ENCODE measurements at places on chromosomes 3 and 15.

DNA sequence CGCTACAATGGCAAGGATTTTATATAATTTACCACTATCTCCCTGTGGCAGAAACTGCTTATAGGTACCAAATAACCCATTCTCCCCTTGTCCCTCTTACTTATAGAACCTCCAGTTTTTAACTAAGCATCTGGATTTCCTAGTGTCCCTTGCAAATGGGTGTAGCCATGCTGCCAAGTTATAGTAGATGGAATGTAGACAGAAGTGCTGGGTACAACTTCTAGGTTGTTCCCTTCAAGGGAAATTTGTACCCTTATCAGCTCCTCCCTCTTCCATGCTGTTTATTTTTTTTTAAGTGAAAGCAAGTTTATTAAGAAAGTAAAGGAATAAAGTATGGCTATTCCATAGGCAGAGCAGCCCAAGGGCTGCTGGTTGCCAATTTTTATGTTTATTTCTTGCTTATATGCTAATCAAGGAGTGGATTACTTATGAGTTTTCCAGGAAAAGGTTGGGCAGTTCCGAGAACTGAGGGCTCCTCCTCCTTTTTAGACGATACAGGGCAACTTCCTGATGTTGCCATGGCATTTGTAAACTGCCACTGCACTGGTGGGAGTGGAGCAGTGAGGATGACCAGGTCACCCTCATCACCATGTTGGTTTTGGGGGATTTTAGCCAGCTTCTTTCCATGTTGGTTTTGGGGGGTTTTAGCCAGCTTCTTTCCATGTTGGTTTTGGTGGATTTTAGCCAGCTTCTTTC is 40.1 kb upstream of the TM4SF19 start:
- no peak for DNase-seq

- DNase-seq, result no peak
Measured at GRCh38 chr15:64693134-64693533, 82.3 kb downstream of the RBPMS2 start.

GRCh38 chr3:54832876-54833275 is 95.0 kb downstream of the LRTM1 start:
- no peak for DNase-seq

DNA sequence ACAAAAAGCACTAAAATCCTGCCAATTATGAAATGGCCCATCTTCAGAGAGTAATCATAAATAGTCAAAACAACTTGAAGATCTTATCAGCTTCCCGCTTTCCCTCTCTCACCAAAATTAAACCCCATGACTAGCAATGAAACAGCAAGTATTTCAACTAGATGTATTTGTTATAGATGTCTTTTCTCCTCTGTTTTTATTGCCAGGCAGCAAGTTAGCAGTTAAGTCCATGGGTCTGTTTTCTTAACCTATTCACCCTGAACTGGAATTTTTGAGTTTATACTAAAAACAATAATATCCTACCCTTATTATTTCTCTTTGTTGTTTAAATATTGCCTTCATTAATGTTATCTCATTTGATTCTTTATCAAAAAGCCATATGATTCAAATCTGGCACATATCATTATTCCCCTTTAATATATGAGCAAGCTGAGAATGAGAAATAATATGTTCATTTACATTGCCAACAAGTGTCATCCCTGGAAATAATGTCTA is 23.3 kb downstream of the AQP9 start:
- DNase-seq, result no peak

- DNase-seq, result no peak
Measured at GRCh38 chr3:4898454-4899313, 80.6 kb upstream of the BHLHE40 start.

GRCh38 chr3:87793337-87793877 is 265.4 kb downstream of the CGGBP1 start:
- DNase-seq, result no peak

DNA sequence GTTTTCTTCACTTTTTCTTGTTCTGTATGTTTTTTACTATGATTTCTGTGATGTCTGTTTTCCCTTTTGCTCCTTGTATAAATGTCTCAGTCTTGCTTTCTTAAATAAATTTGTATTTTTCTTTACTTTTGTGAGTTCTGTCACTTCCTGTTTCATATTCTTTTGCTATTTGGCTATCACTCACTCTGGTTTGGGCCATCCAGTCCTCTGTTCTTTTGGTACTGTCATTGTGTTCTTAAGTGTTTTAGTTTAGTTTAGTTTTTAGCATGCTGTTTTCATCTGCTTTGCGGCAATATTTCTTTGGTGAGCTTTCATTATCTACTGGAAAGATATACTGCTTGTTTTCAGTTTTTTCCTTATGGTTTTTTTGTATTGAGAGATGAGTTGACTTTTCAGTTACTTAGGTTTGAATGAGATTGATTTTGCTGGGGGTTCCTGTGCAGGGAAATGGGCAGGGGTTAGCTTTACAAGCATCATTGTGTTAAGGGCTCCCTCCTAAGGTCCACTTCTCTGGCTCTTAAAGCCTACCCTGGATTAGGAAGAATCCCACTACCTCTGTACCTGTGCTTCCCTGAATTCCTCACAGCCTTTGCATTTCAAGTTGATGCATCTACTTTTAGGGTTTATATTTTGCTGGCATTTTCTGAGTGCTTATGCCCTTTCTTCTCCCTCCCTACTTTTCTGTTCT is 35.1 kb downstream of the PDCD6IP start:
- no peak for DNase-seq

- no peak for DNase-seq
Measured at GRCh38 chr3:180335050-180335449, 266.9 kb upstream of the TTC14 start.

DNA sequence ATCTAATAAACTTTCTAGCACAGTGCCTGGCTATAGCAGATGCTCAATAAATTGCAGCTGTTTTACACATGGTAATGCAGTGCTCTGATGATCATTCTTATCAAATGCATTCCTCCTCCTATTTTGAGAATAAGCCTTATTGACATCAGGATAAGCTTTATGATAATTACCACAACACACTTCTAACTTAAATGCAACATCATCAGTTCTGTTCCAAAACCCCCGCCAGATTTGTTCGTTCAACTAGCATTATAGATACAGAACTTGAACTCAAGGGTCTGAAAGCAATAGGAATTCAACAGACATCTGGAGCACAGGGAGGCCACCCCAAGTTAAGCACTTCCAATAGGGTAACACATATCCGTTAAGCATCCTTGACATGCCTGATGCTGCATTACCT is 684.4 kb upstream of the LMCD1 start:
- no peak for DNase-seq
